Forelimb muscle (tissue), 1 donor: ENCODE measurements at places on chromosomes 5 and 9.

DNA sequence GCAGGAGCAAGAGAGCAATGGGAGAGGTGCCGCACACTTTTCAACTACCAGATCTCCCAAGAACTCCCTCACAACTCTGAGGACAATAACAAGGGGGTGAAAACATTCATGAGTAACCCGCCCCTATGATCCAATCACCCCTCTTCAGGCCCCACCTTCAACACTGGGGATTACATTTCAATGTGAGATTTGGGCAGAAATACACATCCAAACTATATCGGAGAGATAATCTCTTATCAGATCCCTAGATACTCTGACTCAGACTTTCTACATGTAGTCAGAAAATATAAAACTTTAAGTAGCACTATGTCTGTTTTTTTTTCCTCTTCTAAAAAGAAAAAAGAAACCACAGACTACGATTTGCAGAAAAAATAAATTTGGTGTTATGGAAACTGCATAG is 1595.9 kb upstream of the NUDT12 start:
- DNase-seq = no peak

DNA sequence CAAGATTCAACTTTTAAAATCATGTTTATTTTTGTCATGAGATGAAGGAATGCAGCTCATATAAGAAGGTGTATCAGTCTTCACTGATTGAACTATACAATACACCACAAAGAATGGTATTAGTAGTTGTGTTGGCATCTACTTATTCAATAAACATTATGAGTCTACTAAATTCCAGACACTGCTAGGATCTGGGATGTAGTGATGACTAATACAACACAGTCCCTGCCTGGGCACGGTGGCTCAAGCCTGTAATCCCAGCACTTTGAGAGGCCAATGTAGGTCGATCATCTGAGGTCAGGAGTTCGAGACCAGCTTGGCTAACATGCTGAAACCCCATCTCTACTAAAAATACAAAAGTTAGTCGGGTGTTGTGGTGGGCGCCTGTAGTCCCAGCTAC is 171.4 kb upstream of the NFIB start:
- DNase-seq = no peak

DNA sequence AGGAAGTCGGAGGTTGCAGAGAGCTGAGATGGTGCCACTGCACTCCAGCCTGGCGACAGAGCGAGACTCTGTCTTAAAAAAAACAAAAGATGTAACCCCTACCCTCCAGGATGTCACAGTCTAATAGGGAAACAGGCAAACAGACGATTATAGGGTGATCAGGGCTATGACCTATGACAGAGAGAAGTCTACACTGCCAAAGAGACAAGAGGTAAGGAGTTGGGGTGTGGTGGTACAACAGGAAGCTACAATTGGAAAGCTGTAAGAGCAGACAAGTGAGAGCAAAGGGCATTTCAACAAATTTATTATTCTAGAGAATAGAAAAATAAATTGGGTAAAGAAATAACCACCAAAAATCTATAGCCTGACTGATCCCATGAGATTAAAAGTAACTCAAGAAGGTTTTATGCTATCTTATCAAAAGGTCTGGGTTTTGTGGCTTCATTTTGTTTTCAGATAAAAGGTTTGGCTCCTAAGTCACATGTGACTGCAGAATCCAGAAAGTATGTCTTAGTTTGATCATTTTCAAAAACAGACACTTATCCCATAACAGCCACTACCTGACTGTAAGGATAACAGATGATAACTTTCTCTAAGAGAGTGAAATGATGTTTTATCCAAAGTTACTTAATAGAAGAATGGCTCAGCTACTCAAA is 7.3 kb downstream of the CDC26 start:
- no peak for DNase-seq

- DNase-seq = no peak
Observed at GRCh38 chr5:140875085-140876065, at the start of gene PCDHA12. PCDHA12 (plus strand) TSS chr5:140875308; CDS start chr5:140875473, 165 bp downstream.

DNA sequence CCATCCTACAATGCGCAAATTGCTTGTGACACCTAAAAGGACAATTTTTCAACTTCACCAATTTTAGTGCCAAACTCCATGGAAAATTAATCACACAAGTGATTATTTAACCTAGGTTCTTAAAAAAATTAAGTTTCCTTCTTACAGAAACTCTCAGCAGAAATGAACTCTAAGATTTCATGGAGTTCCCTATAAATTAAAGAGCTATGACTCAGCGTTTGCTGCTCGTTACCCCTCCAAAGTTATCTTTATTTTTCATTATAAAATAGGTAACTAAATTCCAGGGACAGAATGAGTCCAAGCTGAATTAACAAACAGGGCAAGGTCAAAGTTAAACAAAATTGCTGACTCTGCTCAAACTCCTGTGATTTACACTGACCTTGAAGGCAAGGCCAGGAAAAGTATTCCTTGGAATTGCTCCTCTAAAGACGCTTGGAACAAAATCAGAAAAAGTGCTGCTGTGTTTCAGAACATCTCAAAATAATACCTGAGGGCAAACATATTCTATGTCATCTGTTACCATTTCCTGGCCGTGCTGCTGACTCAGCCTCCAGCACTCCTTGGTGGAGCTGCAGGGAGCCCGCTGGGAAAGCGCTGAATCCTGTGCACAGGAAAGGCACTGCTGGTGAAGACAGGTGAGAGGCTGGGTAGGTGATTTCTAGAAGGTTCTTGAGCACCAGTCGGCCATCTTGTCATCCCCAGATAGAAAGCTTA is 2.5 kb upstream of the CMBL start:
- no peak for DNase-seq

GRCh38 chr9:72280913-72281500 is 84.0 kb downstream of the ZFAND5 start:
- peak; percentile 44 for DNase-seq

GRCh38 chr5:23991406-23991805 is 484.0 kb downstream of the PRDM9 start:
- no peak for DNase-seq

- no peak for DNase-seq
Observed at GRCh38 chr5:107594253-107595045, 76.3 kb downstream of the EFNA5 start.

GRCh38 chr5:93926831-93927620 is 185.6 kb upstream of the POU5F2 start:
- no peak for DNase-seq

DNA sequence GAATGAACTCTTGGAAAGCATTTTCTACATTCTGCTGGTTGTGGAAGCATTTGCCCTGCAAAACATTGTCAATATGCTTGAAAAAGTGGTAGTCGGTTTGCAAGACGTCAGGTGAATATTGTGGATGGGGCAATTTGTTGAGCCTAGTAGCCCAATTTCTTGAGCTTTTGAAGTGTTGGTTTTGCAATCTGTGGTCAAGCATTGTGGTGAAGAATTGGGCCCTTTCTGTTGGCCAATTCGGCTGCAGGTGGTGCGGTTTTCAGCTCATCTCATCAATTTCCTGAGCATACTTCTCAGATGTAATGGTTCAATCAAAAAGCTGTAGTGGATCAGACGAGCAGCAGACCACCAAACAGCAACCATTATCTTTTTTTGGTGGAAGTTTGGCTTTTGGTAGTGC is 426.8 kb upstream of the CDH9 start:
- DNase-seq = no peak

GRCh38 chr5:173630724-173631365 is 14.4 kb upstream of the BOD1 start:
- DNase-seq = no peak

DNA sequence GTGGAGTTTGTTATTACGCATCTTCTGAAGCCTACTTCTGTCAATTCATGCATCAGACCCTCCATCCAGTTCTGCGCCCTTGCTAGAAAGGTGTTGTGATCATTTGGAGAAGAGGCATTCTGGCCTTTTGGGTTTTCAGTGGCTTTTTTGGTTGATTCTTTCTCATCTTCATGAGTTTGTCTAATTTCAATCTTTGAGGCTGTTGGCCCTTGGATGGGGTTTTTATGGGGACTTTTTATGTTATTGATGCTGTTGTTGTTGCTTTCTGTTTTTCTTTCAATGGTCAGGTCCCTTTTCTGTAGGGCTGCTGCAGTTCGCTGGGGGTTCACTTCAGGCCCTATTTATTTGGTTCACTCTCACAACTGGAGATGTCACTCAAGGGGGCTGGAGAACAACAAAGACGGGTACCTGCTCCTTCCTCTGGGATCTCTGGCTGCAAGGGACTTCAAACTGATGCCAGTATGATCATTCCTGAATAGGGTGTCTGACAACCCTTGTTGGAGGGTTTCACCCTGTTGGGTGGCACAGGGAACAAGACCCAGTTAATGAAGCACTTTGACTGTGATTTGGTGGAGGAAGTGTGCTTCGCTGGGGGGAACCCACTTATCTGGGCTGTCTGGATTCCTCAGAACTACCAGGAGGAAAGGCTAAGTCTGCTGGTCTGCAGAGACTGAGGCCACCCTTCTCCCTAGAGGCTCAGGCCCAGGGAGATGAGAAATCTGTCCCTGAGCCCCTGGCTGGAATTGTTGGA is 226.7 kb upstream of the PTGER4 start:
- no peak for DNase-seq

DNA sequence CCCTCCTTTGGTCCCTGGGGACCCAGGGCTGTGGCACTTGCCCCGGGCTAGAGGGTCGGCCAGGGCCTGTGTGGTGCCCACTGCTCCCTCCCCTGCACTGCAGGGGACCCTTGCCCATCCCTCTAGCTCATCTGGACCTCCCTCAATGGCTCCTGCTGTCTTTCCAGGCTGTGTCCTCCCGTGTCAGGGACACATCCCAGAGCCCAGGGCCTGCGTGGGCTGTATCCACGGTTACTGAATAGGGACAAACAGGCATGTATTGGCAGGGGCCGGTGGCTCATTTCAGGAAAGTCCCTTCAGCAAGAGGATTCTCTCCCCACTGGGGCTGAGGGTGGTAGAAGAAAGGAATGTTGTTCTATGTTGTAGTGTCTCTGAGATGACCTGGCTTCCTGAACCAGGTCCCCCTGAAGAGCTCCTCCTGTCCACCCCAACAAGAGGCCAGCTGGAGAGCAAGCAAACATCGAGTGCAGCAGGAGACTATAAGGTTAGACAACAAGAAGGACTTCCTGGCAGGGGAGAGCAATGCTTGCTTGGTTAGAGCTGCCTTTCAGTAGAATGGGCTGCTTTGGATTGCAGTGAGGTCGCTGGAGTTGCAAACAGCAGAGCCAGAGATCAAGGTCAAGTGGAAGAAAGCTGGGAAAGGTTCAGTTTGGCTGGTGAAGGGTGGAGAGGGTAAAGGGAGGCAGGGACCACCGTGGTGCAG is 1.0 kb upstream of the CRB2 start:
- DNase-seq = no peak

DNA sequence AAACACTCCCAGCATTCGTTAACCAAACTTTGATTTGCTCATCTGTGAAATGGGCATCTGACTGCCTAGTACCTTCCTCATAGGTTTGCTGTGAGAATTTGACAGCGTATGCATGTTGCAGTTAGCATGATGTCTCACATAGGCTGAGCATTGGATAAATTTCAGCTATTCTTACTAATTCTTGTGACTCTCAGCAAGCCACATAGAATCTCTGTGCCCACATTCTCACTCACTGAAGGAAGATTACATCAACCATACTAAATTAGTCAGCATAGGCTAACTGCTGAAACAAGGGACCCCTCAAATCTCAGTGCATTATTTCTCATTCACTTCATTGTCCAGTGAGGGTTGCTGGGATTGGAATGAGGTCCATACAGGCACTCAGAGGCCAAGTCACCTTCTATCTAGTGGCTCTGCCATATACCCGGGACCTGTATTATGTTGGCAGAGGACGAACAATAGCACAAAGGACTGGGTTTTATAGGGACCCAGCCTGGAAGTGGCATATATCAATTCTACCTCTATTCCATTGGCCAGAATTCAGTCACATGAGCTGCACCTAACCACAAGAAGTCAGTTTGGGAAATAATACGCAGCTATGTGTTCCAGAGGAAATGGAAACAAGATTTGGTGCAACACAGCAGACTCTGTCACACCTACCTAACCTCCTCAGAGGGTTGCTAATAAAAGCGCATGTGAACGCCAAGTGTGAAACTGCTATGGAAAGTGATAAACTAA is 4.2 kb upstream of the PTGER4 start:
- no peak for DNase-seq

- DNase-seq = no peak
Observed at GRCh38 chr9:23829580-23830475, 3.8 kb upstream of the ELAVL2 start.

GRCh38 chr5:116011046-116011445 is 21.2 kb upstream of the ARL14EPL start:
- no peak for DNase-seq

- no peak for DNase-seq
Observed at GRCh38 chr5:108696407-108696806, 51.3 kb upstream of the FER start.

GRCh38 chr5:10301842-10302610 is 5.7 kb downstream of the CMBL start:
- no peak for DNase-seq

- DNase-seq = no peak
Observed at GRCh38 chr9:128683340-128684064, 5.5 kb upstream of the SET start.

DNA sequence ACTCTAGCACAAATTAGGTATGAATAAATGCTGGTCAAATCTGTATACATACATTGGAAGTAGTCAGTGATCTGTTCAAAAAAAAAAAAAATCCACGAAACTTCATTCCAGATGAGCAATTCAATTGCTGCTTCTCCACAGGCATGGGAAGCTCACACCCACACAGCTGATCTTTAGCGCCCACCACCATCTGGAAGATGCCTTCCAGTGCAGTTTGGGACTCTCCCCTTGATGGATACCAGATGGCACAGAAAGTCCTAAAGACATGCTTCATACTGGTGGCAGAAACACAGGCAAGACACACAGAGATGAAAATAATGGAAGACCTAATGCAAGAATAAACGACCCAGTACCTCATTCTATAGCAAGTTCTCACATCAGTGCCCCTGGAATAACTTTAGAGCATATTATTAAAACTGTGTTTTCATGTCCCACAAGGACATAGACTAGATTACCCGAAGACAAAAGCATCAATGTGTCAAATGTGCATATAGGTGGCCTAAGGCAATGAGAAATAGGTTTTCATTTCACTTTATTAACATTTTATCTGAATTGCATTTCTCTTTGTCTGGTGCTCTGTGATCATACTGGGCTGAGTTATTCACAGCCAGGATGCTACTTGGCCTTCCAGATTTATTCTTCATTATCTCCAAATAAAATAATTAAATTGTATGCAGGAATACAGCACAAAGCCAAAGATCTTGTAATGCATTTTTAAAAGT is 135.4 kb upstream of the TAS2R1 start:
- no peak for DNase-seq

DNA sequence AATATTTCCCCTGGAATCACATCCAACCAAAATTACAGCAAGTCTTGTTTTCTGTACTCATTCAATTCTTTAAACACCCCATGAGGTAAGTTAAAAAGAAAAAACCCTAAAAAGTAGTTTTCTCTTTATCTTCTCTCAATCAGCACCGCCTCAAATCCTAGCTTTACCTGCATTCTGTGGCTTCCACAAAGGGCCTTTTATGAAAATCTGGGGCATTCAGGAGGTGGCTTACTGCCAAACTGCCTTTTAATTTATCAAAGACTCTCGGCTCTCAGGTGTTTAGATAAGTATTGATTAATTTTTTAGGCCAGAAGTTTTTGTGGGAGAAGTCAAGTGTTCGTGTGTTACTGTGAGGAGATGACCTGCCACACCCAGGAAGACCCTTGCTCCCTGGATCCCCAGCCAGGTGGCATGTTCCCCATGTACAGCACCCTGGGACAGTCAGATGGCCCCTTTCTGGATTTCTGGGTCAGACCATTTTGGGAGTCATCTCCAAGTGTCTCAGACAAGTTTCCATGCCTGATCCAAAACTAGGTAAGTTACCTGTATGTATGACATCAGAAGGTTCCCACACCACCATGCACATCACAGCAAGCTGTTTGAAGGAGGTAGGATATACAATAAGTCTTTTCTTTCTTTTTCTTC is 6.2 kb upstream of the TMEM171 start:
- no peak for DNase-seq
